Eye (tissue), 1 donor: ENCODE measurements at places on chromosomes 11 and 22.

GRCh38 chr11:121930004-121930965 is 185.7 kb downstream of the BLID start:
- no peak for DNase-seq

DNA sequence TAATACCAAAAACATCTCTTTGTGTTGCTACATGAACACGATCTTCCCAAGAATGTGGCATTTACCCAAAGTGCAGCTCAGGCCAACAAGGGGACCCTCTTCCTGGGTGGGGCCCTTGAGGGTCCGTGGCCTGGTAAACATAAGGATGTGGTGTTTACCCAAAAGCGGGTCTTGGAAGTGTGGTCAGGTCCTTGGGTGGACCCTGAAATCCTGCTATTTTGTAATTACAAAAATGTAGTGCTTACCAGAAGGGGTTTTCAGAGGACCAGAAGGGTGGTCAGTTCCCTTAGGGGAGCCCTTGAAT is 87.8 kb upstream of the PRDM11 start:
- DNase-seq, result no peak

DNA sequence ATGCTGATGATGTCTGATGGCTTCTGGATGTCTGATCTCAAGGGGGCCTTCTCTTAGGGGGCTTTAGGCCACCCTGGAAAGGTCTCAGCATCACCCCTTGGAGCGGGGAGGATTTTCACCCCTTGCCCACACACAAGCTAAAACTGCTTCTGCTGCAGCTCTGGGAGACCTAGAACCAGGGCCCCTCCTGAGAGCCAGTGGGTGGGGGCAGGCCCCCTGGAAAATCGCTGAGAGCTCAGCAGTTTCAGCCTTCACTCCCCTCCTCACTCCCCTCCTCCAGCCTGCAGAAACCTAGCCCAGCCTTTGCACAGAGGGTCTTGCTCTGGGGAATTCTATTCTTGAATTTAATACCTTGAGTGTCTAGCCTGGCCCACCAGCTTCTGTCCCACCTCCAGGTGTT is 17.2 kb downstream of the CD6 start:
- DNase-seq, result no peak

- no peak for DNase-seq
Measured at GRCh38 chr11:130798280-130798679, 118.0 kb downstream of the SNX19 start.

DNA sequence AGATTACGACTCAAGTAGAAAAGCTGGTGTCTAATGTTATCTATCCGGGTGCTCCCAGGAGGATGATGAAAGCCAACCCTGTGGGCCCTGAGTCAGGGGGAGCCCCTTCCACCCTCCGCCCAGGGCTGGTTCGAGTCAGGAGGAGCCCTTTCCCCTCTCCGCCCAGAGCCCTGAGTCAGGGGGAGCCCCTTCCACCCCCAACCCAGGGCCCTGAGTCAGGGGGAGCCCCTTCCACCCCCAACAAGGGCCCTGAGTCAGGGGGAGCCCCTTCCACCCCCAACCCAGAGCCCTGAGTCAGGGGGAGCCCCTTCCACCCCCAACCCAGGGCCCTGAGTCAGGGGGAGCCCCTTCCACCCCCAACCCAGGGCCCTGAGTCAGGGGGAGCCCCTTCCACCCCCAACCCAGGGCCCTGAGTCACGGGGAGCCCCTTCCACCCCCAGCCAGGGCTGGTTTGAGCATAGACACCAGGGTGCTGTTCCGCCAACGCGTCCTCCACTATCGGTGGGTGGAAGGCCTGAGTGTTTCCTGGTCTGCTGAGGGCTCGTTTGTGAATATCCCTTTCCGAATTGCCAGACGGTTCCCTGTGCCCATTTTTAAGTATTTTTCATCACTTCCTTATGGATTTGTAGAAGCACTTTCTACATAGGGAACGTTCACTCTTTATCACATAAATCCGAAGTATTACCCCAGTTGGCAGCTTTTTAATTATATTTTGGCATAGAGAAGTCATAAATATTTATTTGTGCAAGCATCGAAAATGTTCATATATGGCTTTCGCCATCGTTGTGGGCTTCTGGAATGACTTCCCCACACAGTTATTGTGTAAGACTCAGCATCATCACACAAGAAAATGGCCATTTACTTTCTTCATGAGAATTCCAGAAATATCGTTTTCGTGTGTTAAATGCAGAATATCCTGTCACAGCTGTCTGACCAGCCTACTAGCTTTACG is 380.6 kb downstream of the BRD1 start:
- no peak for DNase-seq

DNA sequence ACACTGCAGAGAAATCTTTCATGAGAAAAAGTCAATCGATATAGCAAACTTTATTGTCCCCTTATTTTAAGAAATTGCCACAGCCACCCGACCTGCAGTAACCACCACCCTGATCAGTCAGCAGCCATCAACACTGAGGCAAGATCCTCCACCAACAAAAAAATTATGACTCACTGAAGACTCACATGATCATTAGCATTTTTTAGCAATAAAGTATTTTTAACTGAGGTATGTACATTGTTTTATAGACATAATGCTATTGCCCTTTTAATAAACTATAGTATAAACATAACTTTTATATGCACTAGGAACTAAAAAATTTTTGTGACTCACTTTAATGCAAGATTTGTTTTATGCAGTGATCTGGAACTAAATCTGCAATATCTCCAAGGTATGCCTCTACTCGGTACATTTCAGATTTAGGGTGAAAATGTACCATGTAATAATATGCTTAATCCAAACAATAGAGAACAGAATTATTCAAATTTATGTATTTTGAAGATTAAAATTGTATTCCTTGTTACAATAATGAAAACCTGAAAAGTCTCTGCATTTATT is 79.2 kb upstream of the CEP126 start:
- DNase-seq, result no peak
